Hematopoietic multipotent progenitor cell treated with erythropoietin and hydrocortisone succinate and interleukin-3 and kit ligand, for 4 days (in vitro differentiated cells): ENCODE measurements at places on chromosomes 6 and 20.

DNA sequence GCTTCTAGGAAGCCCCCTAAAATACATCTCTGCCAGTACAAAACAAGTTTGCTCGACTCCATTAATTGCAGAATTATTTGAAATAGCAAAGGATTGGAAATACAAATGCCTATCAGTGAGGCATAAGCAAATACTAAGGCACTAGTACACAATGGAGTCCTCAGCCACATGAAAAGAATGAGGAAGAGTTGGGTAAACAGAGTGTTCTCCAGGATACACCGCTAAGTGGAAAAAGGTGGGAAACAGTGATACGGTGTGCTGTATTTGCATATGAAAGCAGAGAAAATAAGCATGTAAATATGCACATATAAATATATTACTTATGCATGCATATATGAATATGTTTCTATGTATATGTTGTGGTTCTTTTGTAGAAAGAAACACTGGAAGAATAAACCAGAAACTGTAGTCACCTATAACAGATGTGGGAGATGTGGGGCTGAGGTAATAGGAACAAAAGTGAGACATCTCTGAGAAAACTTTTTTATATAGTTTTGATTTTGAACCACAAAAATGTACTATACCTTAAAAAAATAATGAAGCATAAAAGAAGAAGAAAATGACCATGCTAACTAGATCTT is 143.4 kb upstream of the MYLIP start:
- no peak for DNase-seq

GRCh38 chr20:42739683-42740082 is 450.0 kb downstream of the PTPRT start:
- DNase-seq, result no peak

DNA sequence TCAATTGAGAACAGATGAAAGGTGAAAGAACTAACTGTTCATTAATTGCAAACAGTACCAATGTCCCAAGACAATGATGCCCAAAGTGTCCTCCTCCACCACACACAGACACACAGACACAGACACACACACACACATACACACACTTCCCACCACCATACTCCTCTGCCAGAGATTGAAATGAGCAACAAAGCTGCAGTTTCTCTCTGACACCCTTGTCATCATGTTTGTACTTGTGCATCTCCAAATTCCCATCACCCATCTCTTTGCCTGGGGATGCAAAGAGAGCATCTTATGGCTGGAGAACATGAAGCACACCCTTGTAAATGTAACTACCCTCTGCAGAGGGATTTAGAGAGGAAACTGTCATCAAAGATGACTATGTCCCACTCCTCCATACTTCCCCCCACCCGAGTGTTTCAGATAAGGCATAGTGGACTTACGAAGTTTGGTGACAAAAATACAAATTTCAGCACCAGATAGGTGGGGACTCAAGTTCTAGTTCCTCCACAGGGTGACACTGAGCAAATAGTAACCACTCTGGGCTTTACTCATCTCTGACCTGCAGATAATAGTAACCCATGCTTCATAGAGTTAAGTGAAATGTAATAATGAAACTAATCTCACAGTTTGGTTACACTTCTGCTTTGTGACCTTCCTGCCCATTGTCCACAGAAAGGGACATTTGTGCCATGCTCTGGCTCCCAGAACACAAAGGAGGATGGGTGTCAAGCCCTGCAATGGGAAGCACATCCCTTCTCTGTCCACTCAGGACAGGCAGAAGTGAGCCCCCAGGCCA is 8.7 kb downstream of the MAFB start:
- DNase-seq, result no peak

GRCh38 chr20:37823296-37823980 is 79.5 kb upstream of the VSTM2L start:
- DNase-seq, result no peak

GRCh38 chr6:7556394-7557106 is 15.1 kb downstream of the DSP start:
- no peak for DNase-seq

DNA sequence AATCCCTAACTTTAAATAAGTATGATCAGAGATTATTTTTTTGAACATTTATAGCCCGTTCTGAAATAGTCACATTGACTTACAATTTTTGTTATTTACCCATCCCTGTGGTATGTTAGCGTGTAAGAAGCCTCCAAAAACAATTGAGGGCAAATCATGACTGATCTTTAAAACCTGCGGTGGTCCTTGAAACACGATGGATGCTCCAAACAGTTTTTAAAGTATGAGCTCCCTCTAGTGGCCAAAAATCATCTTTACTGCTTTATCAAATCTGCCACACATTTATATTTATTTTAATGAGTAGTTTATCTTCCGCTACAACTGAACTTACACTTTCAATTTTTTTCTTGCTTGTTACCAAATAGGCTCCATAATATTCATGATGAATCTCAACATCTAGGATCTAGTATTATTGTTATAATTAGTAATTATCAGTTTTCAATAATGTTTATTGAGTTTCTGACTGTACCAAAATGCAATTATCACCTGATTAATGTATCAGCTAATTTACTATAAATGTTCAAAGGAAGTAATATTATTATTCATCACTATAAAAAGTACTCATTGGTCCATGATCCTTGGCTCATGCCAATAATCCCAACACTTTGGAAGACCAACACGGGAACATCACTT is 52.2 kb downstream of the MARCKS start:
- DNase-seq, result peak; percentile 85

DNA sequence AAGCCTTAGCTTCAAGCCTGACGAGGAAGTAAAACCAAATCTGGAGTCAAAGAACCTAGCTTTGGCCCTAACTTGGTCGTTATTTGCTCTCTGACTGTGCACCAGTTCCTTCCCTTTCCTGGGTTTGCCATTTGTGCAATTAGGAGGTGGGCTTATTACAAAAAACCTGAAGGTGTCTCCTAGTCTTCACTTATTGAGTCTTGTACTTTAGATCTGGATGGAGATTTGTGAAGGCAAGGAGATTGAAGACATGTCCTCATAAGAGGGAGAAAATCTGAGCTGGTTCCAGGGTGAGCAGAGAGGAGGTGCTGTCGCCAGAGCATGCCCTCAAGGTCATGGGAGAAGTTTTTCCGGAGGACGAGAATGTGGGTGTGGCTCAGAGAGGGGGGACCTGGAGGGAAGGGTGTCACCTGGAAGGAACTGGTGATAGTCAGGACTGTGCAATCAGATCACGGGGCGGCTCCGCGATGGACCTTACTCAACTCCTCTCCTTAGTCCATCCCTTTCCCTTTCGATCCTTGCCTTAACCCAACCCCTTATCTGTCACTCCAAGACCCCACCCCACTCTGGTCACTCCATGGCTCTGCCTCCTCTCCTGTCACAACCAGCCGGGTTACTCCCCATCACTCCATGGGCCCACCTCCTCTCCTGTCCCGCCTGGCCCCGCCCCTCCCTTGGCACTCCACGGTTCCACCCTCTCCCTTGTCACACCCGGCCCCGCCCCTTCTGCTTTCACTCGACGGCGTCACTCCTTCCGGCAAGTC is 588 bp upstream of the ACSS2 start:
- DNase-seq, result peak; percentile 99

- no peak for DNase-seq
Observed at GRCh38 chr6:131283466-131284175, 148.4 kb downstream of the AKAP7 start.

DNA sequence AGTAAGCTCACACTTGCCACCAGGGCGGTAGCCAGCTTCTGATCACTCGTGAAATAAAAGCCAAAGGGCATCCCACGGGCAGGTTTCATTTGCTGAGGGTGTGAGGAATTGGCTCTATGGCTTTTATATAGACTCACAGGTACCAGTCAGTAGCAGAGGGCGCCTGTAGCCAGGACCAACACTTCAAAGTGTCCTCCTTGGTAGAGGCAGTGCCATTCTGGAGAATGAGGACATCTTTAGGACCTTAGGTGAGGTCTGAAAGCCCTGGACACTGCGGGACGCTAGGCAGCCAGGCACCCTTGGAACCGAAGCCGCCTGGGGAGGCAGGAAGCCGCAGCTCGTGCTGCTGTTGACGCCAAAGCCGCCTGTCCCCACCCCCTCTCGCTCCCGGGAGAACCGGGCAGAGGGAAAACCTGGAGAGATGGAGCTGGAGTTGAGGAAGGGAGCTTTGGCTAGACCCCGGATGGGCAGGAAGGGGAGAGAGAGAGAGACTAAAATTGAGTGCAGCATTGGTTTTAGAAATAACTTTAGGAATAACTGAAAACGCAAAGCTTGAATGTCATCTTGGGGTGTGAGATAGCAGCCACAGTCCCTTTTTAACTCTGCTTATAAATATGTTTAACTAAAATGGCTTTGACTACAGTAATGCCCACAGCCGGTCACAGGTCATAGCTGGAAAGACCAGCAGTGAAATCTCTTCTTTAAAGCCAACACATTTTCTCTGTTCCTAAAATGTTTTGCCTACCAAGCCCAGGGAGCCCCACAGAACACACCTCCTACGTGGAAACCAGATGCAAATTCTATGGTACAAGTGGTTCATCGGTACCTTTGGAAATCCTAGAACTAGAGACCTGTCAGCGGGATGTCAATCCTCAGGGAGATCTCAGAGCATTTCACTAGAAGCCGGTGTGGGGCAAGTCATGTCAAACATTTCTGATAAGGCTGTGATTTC is 128.5 kb upstream of the CDYL start:
- peak; percentile 62 for DNase-seq

- peak; percentile 95 for DNase-seq
Observed at GRCh38 chr6:149140137-149140909, 177.2 kb upstream of the TAB2 start.

DNA sequence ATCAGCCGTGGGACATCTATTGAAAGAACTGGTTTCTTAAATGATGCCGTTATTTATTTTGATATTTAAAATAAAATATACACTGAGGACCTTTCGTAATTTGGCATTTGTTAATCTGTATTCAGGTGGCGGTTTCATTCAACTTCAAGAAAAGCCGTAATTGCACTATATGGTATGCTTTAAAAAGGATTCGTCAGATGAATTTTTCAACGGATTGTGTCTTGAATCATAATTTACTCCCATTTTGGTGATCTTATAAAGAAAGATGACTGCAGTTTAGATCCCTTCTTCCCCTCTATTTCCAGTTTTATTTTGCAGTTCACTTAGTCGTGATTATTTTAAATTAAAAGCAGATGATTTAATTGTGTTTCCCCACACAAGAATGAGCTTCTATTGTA is 761 bp downstream of the KLHL32 start:
- DNase-seq, result no peak

DNA sequence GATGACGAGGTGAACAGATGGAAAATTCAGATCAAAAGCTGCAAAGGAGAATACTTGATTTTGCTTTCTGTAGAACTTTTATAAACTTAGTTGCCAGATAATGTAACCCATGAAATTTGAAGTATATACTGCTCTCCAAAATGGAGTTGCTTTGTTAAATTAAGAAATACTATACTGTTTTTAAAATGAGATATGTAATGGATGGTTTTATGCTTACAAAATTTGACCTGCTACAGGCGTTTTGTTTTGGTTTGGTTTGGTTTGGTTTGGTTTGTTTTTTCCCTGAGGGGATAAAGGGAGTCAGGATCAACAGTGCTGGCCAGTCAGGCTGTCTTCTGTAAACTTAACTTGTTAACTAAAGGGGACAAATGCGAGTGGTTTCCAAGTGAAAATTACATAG is 55.6 kb upstream of the KIF25 start:
- no peak for DNase-seq

DNA sequence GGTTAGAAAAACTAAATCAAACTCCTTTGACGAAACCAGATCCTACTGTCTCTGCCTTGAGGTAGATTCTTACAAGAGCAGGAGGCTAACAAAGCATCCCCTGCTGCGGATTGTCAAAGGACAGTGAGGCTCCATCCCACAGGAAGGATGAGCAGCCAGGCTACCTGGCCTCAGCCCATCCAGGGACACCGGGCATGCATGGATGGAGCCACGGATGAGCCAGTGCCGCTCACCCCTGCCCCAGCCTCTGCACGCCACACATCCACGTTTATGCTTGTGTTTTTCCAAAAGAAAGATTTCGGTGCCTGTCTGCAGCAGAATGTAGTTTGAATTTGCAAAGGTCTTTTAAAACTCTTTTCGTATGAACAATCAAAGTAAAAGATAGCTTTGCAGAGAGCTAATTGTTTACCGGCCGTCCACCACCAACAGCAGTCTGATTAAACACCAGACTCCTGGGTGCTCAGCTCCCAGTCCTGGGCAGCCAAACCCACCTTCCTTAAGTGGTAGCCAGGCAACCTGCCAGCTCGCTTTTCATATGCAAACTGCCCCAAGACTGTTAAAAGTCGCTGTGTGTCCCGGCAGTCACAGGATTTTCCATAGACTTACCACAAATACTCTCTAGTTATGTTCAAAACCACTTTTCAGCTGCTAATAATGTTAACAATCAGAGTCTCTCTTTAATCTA is 999 bp downstream of the THBS2 start:
- DNase-seq, result no peak

- no peak for DNase-seq
Observed at GRCh38 chr6:131173680-131174079, 38.4 kb downstream of the AKAP7 start.

- DNase-seq, result no peak
Observed at GRCh38 chr20:45358282-45359068, 4.5 kb upstream of the SYS1 start.

DNA sequence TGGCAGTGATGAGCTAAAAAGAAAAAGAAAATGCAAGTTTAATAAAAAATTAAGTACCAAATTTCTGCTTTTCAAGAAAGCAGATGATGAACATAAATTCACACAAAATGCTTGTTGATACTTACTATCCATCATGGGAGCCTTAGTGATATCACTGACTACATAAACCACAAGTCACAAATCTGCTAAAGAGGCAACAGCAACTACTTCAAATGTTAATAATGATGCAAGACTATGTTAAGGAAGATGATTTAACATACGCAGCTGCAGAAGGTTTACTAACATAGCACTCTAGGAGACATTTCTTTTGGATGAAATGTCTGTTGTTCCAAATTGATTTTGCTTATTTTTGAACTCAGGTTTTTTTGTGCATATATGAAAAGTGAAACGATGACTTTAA is 18.6 kb downstream of the FYN start:
- peak; percentile 37 for DNase-seq

- DNase-seq, result no peak
Observed at GRCh38 chr6:47137073-47137472, 94.9 kb upstream of the ADGRF1 start.

GRCh38 chr6:16697437-16698161 is 63.7 kb downstream of the ATXN1 start:
- DNase-seq, result no peak

DNA sequence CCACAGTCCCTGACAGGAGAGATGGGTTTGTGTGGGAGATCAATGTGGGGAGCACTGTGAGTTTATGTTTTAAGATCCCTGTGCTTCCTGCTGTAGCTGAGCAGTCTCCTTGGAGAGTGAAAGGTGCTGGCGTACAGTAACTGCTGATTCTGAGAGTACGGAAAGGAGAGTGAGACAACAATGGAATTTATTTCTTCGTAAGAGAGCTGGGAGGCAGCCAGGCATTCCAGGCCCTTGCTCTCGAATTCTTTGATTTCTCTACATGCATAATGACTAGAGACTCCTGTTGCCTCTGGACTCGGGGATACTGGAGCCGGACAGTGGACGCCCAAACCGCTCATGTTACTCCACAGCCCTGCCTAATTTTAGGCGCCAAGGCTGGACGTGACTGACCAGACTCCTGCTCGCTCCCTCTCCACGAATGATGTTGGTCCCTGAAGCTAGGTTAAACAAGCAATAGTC is 131.0 kb upstream of the PHACTR1 start:
- no peak for DNase-seq
